ENCODE measurements at places on chromosomes 7 and 10.
A peak's percentile ranks its signal among the peaks of the same experiment; 100 is the strongest.

DNA sequence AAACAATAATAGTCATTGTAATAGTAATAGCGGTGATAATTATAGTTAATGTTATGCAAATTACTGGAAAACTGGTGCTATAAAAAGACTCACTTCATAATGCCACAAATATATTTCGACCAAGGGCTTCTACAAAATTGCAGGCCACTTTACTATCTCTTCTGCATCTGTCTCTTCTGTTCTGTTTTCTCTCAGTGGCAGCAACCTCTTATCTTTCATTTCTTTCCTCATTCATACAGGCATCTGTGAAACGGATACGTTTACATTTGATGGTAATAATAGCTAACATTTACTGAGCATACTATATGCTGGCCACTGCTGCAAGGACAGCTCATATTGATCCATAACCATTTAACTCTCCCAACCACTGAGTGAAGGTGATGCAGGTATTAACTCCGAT is 537.4 kb upstream of the PFKP start:
- DNase-seq: no peak

DNA sequence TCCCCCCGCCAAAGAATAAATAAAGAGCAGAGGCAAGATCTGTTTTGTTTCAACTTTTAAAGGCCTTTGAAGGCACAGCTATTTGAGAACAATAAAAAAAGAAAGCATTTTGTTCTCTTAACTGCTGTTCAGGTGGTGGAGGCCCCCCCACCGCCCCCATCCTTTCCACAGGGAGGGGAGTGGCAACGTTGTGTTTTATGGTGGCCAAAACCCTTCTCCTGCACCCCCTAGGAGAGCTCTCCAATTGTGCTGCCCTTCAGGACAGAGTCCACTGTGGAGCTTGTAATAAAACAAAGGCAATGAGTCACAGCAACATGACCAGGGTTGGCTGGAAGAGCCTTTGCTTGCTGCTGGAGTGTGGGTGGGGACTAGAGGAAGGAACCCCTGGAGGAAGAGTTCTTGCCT is 987.9 kb downstream of the KCNMA1 start:
- peak; percentile 47 for DNase-seq

GRCh38 chr7:43851805-43852204 is 17.5 kb downstream of the MRPS24 start:
- no peak for DNase-seq

GRCh38 chr10:130364631-130365411 is 228.6 kb downstream of the GLRX3 start:
- no peak for DNase-seq

- no peak for DNase-seq
Measured at GRCh38 chr7:135719688-135720087, 8.3 kb downstream of the SLC13A4 start.

DNA sequence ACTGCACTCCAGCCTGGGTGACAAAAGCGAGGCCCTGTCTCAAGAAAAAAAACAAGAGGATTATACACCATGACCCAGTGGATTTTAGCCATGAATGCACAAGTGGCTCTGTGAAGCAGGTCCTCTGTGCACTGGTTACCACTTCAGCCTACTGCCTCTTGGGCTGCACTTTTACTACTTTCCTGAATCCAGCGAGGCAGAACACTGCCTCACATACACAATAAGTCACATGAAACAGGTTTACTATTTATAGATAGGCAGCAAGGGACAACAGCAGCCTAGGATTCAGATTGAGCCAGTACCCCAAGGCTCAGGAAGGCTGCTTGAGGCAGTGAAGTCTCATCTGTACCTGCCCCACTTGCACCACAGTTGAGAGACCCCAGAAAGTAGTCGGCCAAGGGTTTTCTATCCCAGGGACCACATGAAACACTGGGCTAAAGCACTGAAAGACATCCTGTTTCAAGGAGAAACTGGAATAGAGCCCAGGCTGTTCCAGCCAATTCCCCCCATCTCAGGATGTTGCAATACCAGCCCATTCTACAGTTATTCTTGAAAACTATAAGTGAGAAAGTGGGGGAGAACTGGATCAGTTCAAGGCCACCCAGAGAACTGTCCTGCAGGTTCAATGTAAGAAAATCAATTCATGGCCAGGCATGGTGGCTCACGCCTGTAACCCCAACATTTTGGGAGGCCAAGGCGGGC is 10.3 kb upstream of the OGDH start:
- DNase-seq: no peak

- no peak for DNase-seq
Measured at GRCh38 chr7:111931016-111931517, 275.1 kb downstream of the DOCK4 start.

GRCh38 chr10:73867126-73867807 is 7.1 kb downstream of the CAMK2G start:
- DNase-seq: no peak

DNA sequence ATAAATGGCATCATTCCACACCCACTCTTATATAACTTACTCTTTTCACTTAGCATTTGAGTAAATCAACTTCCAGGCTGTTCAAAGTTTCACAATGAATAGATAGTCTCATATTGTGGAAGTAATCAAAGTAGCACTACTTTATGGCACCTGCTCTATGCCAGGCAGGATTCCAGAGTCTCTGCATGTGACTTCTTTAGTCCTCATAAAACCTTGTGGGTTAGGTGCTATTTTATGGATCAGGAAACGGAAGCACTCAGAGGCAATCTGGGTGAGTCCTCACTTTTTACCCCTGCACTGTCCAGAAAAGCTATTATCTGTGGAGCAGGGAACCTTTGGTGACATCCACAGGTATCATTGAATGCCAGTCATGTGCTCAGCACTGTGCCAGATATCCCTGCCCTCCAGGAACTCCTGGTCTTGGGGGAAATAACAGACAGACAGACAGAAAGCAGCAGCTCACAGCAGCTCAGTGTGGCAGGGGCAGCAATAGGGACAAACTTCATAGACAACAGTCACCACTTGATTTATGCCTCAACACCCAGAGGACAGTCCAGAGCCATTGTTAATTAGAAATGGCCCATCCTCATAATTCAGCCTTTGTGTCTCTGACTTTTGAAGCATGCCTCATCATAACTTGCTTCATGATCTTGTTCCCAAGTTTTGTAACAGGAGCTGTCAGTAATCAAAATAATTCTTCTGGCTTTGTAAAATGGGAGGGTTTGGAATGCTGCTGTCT is 160.6 kb downstream of the SEC23IP start:
- no peak for DNase-seq

DNA sequence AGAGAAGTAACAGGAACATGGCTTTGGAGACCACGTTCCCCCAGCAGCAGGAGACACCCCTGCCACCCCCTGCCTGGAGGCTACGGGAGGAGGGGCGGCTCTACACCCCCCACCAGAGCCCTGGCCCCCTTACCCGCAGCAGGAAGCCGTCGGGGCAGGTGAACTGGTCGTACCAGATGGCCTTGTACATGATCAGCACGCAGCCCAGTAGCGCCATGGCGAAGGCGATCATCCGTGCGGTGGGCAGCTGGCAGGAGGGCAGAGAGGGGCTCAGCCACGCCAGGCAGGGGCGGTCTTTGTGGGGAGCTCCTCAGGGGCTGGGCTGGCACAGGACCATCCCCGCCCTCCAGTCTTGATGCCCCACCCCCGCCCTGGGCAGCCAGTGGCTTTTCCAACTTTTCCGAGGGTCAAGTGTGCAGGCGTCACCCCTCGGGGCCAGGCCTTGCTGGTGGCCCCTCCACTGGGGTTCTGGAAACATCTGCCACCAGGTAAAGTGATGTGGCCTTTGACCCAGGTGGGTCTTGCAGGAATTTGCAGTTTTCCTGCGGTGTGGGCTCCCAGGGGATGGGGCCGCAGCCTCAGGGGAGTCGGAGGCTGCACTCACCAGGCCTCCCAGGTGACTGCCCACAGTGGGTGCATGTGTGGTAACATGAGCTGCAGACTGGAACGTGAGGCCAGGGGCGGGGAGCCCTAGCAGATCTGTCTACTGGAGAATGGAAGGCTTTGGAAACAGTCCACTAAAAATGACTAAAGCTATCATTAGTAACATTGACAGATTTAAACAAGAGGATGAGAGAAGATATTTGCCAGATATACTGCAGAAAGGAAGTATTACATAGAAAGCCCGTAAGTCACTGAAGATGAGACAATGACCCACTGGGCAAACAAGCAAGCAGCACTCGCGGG is 9.7 kb downstream of the CALY start:
- DNase-seq: peak; percentile 12

DNA sequence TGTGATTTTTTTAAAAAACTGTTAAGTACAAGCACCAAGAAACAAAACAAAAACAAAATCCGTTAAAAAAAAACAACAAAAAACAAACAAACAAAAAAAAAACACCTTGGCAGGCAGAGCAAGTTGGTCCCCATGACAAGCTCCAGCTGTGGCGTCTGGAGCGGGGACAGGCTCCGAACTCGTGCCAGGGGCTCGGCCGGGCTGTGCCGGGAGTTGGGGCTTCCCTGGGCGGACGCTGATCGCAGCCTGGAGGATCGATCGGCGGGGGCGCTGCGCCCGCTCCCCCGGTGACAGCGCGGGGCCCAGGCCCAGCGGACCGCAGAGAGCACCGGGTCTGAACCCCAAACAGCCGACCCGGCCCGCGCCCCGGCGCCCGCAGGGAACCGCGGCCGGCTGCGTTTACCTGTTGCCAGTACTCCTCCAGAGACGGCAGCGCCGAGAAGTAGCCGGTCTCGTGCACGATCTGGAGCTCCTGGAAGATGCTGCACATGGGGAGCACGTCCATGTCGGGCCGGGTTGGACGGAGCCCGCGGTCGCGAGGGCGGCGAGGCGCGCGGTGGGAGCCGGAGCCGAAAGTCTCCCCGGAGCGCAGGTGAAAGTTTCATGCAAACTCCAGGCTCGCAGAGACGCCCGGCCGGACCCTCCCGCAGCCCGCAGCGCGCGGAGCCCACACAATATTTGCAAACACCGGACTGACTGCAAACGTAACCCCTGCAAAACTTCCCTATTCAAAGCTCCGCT is at the start of gene KLF6:
KLF6 (minus strand) TSS at position 700 of the 741 bp plus-strand sequence; CDS start at position 505, 195 bp downstream.
- DNase-seq: no peak

DNA sequence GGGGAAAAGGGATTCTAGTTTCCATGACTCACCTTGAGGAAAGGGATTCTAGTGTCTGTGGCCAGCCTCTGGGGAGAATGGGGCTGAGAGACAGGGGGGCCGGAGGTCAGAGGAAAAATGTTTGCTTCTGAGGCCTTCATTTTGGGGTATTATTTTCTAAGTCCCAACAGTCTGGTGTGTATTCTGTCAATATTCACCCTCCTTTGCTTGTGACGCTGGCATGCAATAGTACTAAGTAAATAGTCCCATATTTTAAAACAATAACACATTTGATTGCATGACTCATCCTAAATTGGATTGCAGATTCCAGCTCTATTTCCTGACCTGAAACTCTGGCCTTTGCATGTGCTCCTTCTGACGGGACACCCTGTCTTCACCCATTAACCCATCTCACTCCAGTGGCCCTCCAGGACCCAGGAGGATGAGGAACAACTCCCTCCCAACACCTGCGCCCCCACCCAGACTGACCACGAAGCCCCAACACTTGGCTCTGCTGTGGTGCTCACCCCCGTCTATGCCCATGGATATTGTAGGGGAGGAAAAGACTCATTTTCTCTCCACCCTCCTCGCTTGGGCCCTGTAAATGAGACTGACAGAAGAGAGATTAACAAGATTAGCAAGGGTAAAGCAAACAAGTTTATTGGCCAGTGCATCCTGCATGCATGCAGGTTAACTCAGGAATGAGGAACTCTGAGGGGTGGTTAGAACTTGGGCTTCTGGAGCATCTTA is 495.6 kb upstream of the KLF6 start:
- no peak for DNase-seq

GRCh38 chr7:158414486-158414961 is 173.1 kb downstream of the PTPRN2 start:
- peak; percentile 52 for DNase-seq

GRCh38 chr10:99233000-99233688 is 2.5 kb downstream of the HPSE2 start:
- DNase-seq: no peak

GRCh38 chr10:133141144-133141957 is 18.7 kb upstream of the KNDC1 start:
- DNase-seq: peak; percentile 19

- DNase-seq: no peak
Measured at GRCh38 chr7:35975851-35976454, 175.1 kb downstream of the SEPTIN7 start.

- peak; percentile 11 for DNase-seq
Measured at GRCh38 chr7:30927559-30927958, 15.9 kb downstream of the AQP1 start.

DNA sequence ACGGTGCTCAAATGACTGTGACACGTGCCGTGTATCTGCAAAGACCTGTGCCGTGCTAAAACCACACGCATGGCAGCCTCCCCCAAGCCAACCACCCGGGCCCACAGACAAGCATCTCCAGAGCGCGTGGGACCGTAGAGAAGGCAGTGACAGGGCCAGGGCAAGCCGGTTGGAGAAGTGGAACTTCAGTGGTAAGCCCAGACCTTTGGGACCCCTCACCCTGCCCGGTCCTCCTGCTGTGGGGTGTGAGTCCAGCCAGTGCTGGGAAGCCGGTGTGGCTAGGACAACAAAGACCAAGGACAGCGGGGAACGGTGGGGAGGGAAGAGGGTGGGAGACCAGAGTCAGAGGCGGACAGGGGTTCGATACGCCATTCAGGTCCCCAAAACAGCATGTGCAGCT is 476.2 kb downstream of the DNAJB6 start:
- no peak for DNase-seq

- DNase-seq: no peak
Measured at GRCh38 chr10:67665491-67665890, 30.5 kb downstream of the CTNNA3 start.

DNA sequence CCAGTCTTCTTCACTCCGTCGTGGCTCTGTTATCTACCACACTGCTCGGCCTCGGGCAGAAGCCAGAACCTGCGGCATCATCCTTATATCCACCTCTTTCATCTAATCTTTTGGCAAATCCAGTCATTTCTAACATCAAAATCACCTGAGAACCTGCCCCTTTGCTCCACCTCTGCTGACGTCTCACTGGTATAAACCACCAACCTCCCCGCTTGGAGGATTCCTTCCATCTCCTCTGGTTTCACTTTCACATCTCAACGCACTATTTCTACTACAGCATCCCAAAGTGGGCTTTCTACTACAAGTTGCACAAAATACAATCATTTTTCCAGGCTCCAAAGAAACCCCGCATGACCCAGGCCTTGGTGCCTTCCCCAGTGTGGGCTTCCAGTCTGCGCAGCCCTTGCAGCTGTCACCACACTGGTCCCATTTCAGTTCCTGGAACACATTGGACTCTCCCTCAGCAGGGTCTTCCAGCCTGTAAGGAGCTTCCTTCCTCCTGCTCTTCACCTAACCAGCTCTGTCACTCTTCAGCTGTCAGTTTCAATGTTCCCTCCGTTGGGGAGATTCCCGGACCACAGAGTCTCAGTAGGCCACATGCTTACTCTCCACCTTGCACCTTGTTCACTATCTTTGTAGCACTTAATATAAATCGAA is 85.0 kb downstream of the PRKCQ start:
- DNase-seq: no peak

GRCh38 chr7:44173911-44174693 is 15.1 kb downstream of the GCK start:
- no peak for DNase-seq

All from right hindlimb (tissue), 1 donor.